ENCODE measurements at places on chromosomes 2 and 18. TPM values are rescaled to one million over a fixed set of nuclear protein-coding genes. Genes with fewer than 3 reads are reported as not detected.

Gene C18orf32
- total RNA-seq, result 36.0 TPM

Gene FBXO41
- total RNA-seq, result 1.8 TPM

Gene POTEF
- total RNA-seq, result 0.47 TPM

Gene C18orf54
- total RNA-seq, result 0.86 TPM

Gene GAD1
- total RNA-seq, result not detected

DNA sequence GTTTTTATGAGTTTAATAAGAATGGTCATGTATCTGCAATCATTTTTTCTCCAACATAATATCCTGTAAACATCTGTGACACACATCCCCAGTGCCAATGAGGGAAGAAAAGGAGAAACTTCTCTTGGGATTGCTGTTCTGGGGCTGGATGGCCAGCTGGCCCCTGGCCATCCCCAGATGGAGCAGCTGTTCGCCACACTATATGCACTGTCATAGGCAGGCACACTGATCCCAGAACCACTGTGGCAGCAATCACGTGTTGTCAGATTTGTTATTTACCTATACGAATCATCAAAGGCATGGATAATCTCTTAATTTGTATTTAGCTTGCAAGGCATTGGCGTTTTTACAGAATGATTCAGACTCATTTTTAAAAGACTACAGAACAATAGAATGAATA is 167.6 kb upstream of the ACAA2 start:
- DNase-seq, result no peak
- no peak overlapping the region for H3K4me3 ChIP-seq
- no peaks in the 10 kb centered on the region for H3K36me3 ChIP-seq
- no peak overlapping the region for H3K27ac ChIP-seq

- H3K36me3 ChIP-seq, result no peaks in the 10 kb centered on the region
- H3K4me3 ChIP-seq, result no peak overlapping the region
- H3K4me1 ChIP-seq, result no peaks in the 10 kb centered on the region
These were observed 227.4 kb upstream of the ZNF804A start for GRCh38 chr2:184370954-184371353.

GRCh38 chr2:226030788-226031646 is 631.5 kb downstream of the NYAP2 start:
- H3K27me3 ChIP-seq, result no peaks in the 10 kb centered on the region
- H3K4me3 ChIP-seq, result peak overlapping the region; percentile 55
- DNase-seq, result peak; percentile 77

GRCh38 chr18:32893915-32894314 is 121.1 kb upstream of the KLHL14 start:
- no peak overlapping the region for H3K27ac ChIP-seq
- no peaks in the 10 kb centered on the region for H3K36me3 ChIP-seq
- H3K4me1 ChIP-seq, result no peaks in the 10 kb centered on the region
- DNase-seq, result no peak

GRCh38 chr2:168552450-168552856 is 96.4 kb downstream of the CERS6 start:
- no peaks in the 10 kb centered on the region for H3K4me1 ChIP-seq
- no peak for DNase-seq
- no peak overlapping the region for H3K4me3 ChIP-seq
- no peaks in the 10 kb centered on the region for H3K36me3 ChIP-seq

DNA sequence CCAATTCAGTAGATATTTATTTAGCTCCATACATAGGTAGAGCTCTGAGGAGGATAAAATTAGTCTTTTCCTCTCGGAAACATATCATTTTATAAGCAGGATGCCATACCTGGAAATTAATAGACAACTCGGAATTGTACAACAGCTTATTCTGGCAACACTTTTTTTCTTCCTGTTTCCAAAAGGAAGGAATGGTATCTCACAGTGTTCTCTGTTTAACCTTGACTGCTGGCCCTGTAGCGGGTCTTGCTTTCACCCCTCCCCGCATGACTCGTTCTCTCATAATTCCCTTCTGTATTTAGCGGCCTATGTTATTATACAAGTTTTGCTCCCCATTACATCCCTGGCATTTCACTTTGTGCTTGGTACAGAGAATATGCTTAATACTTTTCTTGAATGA is 2.5 kb upstream of the KYNU start:
- no peaks in the 10 kb centered on the region for H3K36me3 ChIP-seq
- no peaks in the 10 kb centered on the region for H3K27me3 ChIP-seq
- DNase-seq, result no peak
- H3K27ac ChIP-seq, result no peak overlapping the region
- H3K4me3 ChIP-seq, result no peak overlapping the region

DNA sequence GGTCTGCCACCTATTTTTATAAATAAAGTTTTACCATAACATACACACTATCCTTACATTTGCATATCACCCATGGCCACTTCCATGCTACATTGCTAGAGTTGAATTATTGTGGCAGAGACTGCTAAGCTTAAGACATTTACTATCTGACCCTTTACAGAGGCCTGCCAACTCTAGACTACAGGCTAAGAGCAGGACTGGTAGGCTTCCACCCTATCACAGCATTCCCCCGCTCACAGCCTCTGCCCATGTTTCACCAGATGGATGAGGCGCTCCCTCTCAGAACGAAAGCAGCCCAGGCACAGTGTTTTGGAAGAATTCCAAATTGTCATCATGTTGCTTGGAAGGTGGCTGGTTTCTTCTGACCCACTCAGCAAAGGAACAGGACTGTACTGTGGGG is 91.7 kb upstream of the SLC35G4 start:
- H3K27ac ChIP-seq, result no peak overlapping the region
- DNase-seq, result no peak
- H3K36me3 ChIP-seq, result no peaks in the 10 kb centered on the region
- H3K4me3 ChIP-seq, result no peak overlapping the region
- H3K4me1 ChIP-seq, result no peaks in the 10 kb centered on the region

DNA sequence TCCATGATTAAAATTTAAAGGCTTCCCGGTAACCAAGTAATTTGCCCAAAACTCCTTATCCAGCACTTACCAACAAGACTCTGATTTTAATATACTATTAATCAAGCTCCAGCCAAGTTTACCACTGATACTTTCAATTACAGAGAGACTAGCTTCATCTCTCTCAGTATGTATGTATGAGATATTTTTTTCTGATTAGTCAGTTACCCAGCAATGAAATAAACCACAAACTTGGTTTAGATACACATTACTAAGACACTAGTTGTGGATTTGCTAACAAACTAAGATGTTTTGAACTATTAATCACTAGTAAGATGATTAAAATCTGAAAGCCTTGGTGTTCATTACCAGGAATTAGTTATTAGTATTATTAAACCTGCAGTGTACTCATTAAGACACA is 1272.2 kb upstream of the ACVR2A start:
- H3K27me3 ChIP-seq, result no peaks in the 10 kb centered on the region
- H3K4me1 ChIP-seq, result no peaks in the 10 kb centered on the region
- no peak overlapping the region for H3K27ac ChIP-seq
- DNase-seq, result no peak
- H3K4me3 ChIP-seq, result no peak overlapping the region

DNA sequence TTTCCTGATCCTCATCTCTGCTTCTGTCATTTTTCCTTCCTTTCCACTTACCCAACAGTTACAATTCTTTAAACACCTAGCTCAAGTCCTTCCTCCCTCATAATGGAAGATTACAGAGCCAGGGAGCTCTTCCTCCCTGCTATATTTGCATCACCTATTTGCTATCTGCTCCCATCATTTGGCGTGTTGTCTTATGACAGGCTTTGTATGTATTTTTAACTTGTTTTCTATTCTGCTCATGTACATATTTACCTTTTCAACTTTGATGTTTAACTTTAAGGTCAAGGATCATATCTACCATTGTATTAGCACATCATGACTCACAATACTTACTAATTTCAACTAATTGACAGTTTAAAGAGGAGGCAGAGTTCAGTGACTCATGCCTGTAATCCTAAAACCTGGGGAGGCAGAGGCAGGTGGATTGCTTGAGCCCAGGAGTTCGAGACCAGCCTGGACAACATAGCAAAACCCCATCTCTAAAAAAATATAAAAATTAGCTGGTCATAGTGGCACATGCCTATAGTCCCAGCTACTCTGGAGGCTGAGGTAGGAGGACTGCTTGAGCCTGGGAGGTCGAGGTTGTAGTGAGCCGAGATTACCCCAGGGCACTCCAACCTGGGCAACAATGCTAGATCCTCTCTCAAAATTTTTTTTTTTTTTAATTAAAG is 308.0 kb upstream of the STON1 start:
- DNase-seq, result no peak
- H3K4me1 ChIP-seq, result no peaks in the 10 kb centered on the region
- H3K36me3 ChIP-seq, result no peaks in the 10 kb centered on the region
- no peak overlapping the region for H3K4me3 ChIP-seq
- no peak overlapping the region for H3K27ac ChIP-seq

- peaks cover 19% of the 10 kb centered on the region for H3K36me3 ChIP-seq
- H3K4me1 ChIP-seq, result no peaks in the 10 kb centered on the region
- no peak overlapping the region for H3K4me3 ChIP-seq
- no peak for DNase-seq
- no peak overlapping the region for H3K27ac ChIP-seq
- H3K27me3 ChIP-seq, result no peaks in the 10 kb centered on the region
These were observed 59.1 kb downstream of the COL6A3 start for GRCh38 chr2:237354892-237355291.

All from right atrium auricular region (tissue), 2 donors.